ENCODE measurements at places on chromosomes 2 and 18. TPM values are rescaled to one million over a fixed set of nuclear protein-coding genes. Genes with fewer than 3 reads are reported as not detected.

DNA sequence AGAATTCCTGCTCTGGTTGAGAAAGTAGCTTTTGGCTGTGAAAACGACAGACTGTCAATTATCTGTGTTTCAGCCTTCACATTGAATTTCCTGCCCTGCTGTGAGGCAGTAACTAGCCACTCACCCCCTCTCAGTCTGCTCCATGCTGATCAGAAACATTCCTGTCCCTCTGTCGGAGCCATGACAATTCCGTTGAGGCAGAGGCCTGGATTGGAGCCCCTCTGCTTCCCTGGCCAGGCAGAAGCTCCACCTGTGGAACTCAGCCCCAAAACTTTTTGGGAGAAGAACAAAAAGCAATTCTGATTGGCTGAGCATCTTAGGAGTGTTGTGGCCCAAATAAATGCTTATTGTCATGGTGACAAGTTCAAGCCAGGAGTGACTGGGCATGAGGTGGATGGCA lies 60.0 kb downstream of the APOB start:
- no peak for DNase-seq

- no peak for DNase-seq
Observed at GRCh38 chr2:3244486-3244885, 133.1 kb downstream of the EIPR1 start.

ELOA2 gene
- total RNA-seq: not detected

DNA sequence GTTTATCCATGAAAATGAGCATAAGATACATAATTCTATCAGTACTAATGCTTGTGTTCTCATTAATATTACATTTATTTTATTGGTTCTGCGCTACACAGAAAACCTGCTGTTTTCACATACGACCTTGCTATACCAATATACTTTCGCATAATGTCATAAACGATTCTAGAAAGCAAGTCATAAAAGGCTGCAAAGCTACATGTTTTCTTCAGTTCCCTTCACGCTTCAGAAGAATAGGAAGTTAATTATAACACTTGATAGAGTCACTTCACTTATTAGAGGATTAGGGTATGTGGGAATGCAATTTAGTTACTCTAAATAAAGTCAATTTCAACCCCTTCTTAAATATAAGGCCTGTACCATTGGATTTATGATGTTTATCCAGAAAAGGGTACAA lies 29.0 kb downstream of the PSME4 start:
- no peak for DNase-seq

DNA sequence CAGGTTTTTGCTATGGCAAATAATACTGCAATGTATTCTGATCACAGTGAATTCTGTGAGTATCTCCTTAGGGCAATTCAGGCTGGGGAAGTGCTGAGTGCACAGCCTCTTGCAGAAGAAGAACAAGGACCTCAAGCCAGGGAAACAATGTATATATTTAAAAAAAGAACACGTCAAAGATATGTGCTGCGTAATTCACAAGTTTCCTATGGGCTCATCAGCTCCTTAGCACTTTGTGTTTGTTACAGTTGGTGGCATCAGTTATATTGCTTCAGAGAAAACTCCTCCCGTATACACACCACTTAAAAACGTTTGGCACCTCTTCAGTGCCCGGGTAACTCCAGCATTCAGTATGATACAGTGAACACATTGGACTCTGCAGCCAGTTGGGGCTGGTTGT lies 16.5 kb upstream of the MARCO start:
- no peak for DNase-seq

- peak; percentile 17 for DNase-seq
Observed at GRCh38 chr2:210955591-210955990, 399.2 kb downstream of the CPS1 start.

ATP8B1 gene
- 12.5 TPM for total RNA-seq

GRCh38 chr2:148826791-148827190 lies 48.2 kb upstream of the KIF5C start:
- DNase-seq: no peak

IL1F10 gene
- total RNA-seq: not detected

- no peak for DNase-seq
Observed at GRCh38 chr2:138107288-138107687, 143.0 kb downstream of the HNMT start.

DNA sequence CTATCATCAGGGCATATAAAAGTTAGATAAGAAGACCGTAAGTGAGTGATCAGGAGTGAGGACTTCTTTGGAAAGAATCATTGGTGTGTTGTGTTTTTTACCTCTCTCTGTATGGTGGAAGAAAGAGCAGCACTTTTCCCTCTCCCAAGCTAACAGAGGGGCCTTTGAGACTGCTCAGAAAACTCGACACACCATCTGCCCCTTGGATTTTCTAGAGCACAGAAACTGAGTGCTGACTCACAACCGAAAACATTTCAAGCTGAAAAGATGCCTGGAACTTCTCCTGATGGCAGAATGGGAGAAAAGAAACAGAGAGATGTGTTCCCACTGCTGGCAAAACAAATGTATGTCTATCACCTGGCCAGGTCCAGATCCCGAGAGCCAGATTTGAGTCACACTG lies 156.6 kb downstream of the DNAH7 start:
- DNase-seq: no peak

LIMS2 gene
- 3.3 TPM for total RNA-seq

SULT1C4 gene
- not detected for total RNA-seq

GRCh38 chr2:112750560-112750843 lies 13.9 kb downstream of the CKAP2L start:
- peak; percentile 67 for DNase-seq

DNA sequence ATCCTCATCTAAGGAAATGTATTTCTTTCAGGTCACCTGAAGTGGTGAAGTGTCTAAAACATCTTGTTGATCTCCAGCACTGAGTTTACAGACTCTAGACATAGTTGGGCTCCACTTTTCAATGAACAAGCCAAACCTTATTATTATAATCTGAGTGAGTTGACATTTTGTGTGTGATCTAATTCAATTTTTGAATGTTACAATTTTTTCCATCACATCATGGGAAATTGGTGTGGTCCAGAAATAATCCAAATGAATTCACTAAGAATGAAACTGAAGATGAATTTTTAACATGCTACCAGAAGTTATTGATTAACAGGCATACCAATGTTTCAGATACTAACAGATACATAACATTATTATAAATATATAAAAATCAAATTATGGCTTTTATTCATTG lies 75.6 kb upstream of the EFEMP1 start:
- DNase-seq: no peak

DNA sequence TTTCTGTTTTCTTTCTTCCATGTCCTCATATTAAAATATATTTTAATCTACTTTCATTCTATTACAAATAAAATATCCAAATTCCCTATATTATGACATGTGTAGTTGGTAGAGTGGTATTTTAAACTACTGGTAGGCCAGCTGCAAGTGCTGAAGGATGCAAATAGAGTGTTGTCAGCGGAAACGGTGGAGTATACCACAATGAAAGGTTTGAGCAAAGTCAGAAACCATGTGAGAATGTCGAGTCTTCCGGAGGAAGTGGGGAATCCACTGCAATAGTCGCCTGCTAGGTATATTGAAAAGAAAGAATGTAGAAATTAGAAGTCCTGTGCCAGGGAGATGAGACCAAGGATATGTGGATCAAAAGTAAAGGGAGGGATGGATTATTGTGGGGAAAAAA lies 373.9 kb downstream of the DSEL start:
- no peak for DNase-seq

SATB2 gene
- total RNA-seq: 11.8 TPM

DGUOK gene
- 161 TPM for total RNA-seq

- DNase-seq: peak; percentile 88
Observed at GRCh38 chr2:142874293-142874814, 3.1 kb upstream of the KYNU start.

WIPF1 gene
- 35.3 TPM for total RNA-seq

DNA sequence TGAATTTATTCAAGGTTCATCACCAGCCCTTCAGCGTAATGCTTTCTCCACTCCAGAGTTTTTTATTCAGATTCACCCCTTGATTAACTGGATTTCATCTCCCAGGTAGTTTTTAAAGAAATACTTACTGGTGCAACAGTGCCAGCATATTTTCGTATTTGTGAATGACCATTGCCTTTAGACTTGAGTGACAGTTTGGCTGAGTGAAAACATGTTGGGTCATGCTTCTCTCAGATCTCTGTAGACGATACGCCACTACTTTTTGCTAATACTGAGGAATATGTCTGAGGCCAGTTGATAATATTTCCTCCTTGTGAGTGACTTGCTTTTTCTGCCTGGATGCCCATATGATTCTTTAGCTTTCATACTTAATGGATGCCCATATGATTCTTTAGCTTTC lies 51.5 kb downstream of the CYP26B1 start:
- DNase-seq: no peak
